Tibial nerve (tissue), 4 donors: ENCODE measurements at places on chromosomes 2 and 18. TPM values are rescaled to one million over a fixed set of nuclear protein-coding genes. Genes with fewer than 3 reads are reported as not detected.

Gene ZNF397
- 46.3 TPM for total RNA-seq

- no peak for DNase-seq
Observed at GRCh38 chr2:241539616-241540374, 18.8 kb upstream of the BOK start.

DNA sequence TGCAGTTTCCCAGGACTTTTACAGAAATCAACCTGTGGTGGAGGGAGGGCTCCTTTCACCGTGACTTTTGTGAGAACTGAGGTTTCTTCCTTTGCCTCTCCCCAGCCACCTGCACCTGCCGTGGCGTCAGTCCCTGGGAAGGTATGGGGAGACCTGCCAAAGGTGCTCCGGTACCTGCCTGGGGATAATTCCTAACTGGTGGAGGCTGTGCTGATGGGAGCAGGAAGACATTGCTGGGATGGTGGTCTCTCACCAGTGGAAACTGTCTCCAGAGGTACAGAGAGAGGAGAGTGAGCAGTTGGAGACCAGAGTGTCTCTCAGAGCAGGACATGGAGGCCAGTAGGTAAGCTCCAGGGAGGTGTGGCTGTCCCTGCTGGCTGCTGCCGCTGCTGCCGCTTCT is 52.6 kb downstream of the CIB4 start:
- DNase-seq: no peak

Gene GPR35
- total RNA-seq: 0.90 TPM

DNA sequence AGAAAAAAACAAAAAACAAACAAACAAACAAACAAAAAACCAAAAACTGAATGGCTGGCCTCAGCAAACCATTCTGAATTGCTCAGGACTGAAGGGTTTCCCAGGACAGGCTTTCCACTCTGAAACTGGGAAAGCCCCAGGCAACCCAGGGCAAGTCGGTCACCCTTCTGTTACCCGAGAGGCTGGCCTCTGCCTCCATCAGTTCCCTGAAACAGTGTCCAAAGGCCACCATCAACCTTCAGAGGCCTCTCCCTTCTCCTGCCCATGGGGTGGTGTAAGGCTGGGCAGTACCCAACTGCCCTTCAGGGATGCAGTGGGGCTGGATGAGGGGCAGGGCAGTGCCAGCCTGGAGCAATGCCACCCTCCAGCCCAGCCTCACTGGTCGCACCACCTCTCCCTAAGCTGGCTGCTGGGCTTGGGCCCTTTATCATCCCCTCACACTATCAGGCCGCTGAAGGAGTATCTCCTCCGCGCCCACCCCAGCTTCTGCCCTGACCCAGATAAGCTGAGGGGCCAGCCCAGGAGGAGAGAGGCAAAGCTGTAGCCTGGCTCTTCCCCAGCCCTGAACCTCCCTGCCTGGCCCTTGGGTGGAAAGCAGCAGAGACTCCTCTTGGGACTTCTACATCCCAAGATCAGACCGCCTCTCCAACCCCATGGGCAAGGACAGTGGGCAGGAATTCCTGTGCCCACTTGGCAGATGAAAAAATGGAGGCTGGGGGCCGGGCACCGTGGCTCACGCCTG is 35.9 kb downstream of the ZFP36L2 start:
- DNase-seq: no peak

DNA sequence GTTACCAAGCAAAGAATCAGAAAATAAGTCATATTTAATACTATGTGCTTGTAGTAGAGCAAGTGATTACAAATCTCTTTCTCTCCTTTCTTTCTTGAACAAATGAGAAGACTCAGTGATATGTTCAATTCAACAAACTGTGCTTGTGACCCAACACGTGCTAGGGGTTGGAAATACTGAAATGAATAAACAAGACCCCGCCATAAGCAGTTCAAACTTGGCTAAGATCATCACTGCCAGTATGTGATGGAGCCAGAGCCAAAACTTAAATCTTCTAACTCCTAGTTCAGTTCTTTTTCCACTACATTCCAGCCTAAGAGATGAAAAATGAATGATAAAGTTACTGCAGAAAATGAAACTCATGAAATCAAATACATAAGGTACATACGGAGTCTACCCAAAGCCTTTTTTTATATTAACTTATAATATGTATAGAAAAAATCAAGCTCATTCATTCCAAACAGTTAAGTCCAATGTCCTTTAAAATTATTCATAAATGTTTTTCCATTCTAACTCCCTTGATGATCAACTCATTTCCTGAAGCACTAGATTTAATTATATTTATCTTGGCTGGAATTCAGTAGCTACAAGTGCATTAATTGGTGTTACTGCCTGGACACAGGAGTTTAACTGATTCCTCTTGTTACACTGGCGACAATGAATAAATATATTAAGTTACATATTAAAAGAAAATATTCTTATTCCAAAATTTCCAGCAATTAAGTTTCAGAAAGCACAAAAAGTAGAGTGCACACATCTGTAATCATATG is 36.0 kb downstream of the GALNT3 start:
- DNase-seq: no peak

Gene SP140
- 0.63 TPM for total RNA-seq
